ENCODE measurements at places on chromosomes 3 and 15.

GRCh38 chr3:15216501-15216900 lies 10.5 kb downstream of the CAPN7 start:
- no peak for DNase-seq

GRCh38 chr3:178389258-178389657 lies 147.0 kb upstream of the KCNMB2 start:
- DNase-seq, result no peak

DNA sequence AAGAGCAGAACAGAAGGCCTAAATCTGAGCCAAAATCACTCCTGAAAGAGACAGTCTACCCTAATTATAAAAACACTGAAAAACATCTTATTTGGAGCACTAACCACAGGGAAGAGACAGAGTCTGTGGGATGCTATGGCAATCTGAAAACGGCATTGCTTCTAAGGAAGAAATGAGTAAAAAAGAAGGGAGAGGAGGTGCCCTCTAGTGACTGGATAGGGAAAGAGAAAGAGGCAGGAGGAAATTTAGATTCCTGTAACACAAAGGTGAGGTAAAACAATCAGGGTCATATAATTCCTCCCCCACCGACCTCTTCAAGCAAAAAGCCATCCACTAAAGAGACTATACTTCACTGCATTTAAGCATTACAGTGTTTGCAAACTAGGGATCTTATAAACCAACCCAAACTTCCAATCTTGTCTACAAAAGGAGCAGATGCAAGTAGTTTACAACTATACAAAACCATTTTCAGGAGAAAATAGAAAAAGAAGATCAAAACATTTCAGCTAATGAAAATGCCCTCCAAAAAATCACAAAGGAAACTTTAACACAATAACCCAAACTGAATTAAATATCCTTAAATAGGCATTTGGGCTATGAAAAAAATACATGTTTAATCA lies 32.6 kb downstream of the HACD2 start:
- no peak for DNase-seq

GRCh38 chr3:12557473-12558100 lies 700 bp downstream of the MKRN2 start:
- peak; percentile 5 for DNase-seq

DNA sequence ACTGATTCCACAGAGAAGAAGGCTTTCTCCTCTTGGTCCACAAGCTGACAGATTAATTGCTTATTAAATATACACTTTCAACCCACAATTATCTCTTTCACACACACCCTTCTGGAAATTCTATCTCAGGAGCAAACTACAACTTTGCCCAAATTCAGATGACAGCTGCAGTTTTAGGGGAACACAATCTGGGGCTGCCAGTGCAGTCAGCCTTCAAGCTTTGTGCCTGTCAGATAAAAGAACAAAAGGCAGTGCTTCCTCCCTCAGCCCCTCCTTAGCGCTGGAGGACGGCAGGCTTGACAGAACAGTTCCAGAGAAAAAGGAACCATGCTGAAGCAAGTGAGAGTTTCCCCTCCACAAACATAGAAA lies 99.6 kb downstream of the TMCC1 start:
- no peak for DNase-seq

DNA sequence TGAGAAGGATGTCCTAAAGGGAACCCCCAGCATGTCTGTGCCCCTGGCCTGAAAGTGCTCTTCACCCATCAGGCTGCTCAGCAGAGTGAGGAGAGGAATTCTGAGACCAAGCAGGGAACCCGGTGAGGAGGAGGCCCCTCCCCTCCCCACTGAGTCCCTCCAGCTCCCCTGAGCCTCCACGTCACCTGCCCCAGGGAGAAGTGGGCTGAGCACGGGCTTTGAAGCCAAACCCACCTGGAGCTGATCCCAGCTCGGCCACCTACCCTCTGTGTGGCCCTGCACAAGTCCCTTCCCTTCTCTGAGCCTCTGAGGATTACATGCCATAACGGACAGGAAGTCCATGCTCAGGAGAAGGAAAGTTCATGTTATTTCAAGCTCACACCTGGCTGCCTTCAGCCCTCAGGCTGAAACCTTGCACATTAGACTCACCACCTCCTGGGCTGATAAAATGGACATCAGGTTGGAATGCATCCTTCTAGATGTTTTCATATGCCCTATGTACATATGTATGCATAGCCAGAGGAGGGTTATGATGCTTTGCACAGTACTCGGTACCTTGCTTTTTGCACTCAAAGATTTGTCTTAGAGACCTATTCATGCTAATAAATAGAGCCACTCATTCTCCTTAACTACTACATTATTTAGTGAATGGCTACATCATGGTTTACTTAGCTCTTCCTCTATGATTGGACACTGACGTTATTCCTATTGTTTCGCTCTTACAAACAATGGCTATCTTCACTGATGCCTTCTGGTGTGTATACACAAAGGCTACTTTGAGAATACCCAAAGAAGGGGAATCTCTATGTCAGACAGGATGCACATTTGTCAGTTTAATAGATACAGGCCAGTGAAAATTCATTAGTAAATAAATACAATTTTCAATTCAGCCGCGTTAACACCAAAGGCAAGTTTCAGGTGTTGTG lies 31.6 kb upstream of the GATA2 start:
- DNase-seq, result no peak

- no peak for DNase-seq
Measured at GRCh38 chr15:51936105-51936478, 35.5 kb downstream of the LEO1 start.

DNA sequence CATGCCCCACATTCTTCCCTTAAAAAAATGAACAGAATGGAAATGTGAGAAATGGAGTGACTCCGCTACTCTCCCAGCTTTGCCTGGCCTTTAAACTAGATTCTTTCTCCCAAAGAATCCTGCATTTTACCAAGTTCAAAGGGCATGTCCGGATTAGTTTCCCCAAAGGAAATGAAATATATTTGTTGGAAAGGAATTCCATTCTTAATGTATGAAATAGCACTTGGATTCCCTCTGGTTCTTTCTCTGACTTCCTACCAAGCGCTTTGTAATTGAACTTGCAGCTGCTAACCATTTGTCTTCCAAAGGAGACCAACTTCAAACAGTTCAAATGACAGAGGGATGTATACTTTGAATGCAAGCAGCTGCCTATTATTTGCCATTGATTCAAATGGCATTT lies 18.9 kb downstream of the MAP2K1 start:
- DNase-seq, result peak; percentile 50

DNA sequence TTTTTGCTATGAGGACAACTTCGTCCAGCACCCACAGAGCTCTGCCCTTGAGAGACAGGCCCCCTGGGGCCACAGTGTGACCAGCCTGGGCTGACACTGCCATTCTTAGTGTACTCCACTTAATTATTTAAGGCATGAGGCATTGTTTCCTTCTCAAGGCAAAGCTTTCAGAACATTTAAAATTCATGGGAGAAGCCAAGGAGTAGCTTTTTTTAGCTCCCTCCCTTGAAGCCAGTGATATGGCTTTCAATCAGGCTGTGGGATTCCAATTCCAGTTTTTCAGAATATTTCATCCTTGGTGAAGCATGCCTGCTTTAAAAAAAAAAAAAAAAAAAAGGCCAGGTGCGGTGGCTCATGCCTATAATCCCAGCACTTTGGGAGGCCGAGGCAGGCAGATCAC lies 21.3 kb downstream of the HOMER2 start:
- no peak for DNase-seq

GRCh38 chr15:95758851-95759250 lies 571.6 kb upstream of the NR2F2 start:
- DNase-seq, result peak; percentile 41

GRCh38 chr3:36969540-36970432 lies 23.1 kb downstream of the EPM2AIP1 start:
- no peak for DNase-seq

GRCh38 chr3:137845666-137846065 lies 81.6 kb downstream of the SOX14 start:
- DNase-seq, result no peak

DNA sequence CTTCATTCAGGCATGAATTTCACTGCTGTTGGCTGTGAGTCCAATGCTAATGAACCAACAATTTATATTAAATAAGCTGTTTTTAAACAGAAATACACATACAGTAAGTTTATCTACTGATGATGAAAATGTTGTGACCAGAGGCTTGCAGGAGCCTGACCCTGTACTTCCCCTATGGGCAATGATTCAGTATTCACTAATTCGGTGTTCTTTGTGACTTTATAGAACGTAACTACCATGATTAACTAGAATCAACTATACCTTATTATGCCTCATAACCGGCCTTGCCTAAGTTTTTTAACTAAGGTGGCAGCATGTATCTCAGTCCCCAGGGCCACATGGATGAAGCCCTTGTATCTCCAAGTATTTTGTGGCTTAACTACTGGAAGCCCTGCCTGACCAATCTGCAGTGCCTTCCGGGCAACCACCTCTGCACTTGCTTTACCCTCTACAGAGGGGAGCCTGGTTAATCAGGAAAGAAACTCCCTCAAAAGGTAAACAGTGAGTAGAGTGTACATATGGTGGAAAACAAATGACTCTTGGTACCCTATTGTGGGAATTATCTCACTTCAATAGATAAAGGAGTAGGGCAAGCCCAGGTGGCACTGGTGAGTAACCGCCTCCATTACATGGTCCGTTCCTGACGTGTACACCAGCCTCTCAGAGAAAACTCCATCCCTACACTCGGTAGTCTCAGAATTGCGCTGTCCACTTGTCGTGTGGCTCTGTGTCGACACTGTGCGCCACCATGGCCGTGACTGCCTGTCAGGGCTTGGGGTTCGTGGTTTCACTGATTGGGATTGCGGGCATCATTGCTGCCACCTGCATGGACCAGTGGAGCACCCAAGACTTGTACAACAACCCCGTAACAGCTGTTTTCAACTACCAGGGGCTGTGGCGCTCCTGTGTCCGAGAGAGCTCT lies 11.6 kb upstream of the CLDN18 start:
- no peak for DNase-seq

GRCh38 chr3:122213650-122214049 lies 30.2 kb downstream of the CASR start:
- no peak for DNase-seq

GRCh38 chr3:128340198-128340903 lies 126.3 kb downstream of the DNAJB8 start:
- DNase-seq, result no peak

GRCh38 chr15:70578196-70578595 lies 185.2 kb downstream of the UACA start:
- no peak for DNase-seq

DNA sequence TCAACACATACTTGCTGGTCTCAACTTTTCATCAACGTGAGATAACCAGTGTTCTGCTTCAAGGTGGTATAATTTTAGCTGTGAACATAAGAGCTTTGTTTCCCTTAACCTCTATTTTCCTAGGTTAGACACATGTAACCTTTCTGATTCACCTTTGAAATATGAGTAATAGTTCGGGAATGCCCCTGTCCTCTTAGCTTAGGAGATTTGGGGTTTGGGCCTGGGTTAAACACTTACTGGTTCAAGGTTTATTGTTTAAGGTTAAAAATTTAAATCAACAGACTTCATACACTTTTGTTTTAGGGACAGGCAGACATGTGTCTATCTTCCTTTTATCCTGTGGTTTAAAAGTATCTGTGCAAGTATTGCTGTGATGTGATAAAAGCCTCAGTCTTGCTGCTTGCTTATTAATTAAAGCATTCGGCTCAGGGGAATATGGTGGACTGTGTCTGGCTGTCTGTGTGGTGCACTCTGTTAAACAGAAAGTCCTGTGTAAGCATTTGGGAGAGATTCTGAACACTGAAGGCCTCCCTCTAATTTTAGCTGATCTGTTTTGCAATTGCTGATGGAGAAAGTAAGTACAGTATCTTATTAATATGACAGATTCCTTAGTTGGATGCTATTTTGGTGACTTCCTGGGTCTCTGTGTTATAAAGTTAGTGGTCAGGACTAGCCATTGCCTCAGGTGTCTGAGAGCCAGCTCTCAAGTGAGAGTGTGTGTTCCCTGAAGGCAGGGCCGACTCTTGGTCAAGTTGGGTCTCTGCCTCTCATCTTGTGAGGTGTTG lies 81.8 kb downstream of the USP13 start:
- DNase-seq, result no peak

- DNase-seq, result no peak
Measured at GRCh38 chr15:40957581-40958051, 4.3 kb downstream of the CHAC1 start.

GRCh38 chr15:62051166-62051565 lies 9.1 kb downstream of the VPS13C start:
- DNase-seq, result no peak

DNA sequence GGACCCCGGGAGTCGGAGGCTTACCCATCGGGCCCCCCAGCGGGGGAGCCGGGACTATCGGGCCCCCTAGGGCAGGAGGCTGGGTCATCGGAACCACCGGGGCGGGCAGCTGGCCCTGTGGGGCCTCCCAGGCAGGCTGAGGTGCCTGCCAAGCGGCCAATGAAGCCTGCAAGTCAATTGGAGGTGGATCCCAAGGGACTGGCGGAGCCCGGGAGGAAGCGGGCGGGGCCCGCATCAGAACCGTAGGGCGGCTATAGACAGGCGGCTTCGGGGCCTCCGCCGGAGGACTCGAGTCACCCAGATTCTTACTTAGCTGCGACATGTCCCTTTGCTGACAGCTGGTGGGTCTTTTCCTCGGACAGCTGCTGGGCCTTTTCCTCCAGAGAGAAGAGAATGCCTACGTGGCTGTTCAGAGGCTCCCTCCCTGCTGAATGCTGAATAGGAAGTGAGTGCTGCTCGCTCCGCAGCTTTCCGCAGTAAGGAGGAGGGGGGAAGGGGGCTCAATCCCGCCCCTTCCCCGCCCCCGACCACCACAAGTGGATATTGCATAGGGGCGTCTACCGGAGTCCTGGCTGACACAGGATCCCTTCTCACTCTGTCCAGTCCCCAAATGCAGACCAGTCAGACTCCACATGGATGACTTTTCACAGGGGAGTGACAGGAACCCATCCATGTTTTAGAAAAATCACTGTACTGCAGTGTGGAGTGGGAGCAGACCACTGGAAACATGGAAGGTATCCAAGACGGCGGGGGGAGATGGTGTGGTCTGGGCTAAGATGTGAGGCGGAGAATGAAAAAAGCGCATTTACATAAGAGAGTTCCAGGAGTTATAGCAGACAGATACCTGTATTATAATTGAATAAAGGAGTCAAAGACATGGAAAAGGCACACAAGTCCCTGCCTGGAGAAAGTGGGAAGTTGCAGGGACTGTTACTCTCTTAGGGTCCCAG lies at the start of gene MAGEL2:
TSS of gene MAGEL2 (minus strand) at position 447 of the 950 bp plus-strand sequence. CDS start at position 322, 125 bp downstream.
- DNase-seq, result peak; percentile 44

GRCh38 chr3:10756546-10756945 lies 59.5 kb upstream of the SLC6A11 start:
- no peak for DNase-seq

DNA sequence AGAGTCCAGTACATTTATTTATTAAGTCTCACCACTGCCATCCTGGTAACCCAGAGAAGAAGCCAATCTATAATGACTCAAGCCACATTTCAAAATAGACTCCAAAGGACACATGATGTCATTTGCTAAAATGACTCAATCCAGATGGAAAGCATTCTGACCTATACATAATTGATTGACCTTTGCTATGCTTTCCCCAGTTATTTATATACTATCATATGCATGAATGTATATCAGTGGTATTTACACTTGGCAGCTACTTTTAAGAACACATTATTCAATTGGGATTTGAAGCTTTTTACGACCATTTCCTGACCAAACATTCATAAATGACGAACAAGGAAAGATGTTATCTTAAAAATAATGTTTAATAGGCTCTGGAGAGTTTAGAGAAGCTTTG lies 297.2 kb downstream of the FHIT start:
- DNase-seq, result no peak

GRCh38 chr3:154177406-154177805 lies 56.2 kb downstream of the ARHGEF26 start:
- no peak for DNase-seq

GRCh38 chr3:12782172-12782815 lies 14.2 kb upstream of the CAND2 start:
- no peak for DNase-seq

Data from forelimb muscle (tissue), 1 donor.